ENCODE measurements at places on chromosomes 5 and 9.

GRCh38 chr5:115069087-115069968, 100.4 kb downstream of the TRIM36 start:
- no peak for DNase-seq

DNA sequence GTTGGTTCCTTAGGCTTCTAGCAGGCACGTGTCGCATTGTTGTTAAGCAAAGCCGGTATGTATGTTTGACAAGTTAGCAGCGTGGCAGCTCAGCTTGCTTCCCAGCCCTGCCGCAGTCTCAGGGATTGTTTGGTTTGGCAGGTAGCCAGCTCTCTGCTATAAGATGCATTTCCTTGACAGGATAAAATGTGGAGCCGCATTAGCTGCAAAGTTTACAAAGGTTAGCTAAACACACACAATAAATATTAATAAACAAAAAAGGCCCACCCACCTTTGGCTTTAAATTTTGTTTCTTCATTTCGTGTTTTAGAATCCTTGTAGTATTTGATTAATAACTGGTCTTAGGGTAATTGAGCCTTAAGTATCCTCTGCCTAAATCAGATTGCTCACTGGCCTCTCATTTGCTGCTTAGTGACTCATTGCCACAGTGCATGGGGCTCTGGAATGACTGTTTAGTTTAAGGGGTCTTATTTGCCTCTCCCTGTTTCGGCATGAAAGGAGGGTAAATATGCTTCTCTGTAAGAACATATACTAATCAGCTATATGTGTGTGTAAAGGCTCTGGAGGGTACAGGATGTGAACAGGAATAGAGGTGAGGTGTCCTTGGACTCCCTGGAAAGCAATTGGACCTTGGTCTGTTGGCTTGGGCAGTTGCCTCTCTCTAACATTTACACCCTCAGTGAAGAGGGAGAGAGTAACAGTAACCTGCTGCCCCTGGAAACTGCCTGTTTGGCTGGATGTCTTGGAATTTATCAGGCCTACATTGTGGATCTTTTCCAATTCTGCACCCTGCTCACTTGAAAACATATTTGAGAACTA, 122.0 kb downstream of the GDNF start:
- no peak for DNase-seq

GRCh38 chr5:1783216-1783554, 16.5 kb downstream of the MRPL36 start:
- no peak for DNase-seq

DNA sequence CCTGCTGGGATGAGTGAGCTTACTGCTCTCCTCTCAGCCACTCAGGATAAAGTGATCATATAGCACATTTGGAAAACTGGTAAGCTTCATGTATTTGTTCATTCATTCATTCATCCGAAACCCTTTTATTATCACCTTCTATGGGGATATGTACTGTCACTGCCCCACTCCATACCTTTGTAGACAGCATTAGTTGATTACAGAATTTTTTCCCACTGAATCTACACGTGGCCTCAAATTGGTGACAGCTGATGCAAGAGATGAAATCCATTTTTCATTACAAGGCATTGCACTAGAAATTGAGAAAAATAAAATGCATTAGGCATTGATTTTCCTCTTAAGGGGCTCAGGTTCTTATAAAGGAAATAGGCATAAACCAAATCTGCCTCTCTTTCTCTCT, 9.7 kb downstream of the GRIA1 start:
- DNase-seq: no peak

GRCh38 chr5:180121826-180122413, 50.4 kb upstream of the RNF130 start:
- DNase-seq: no peak

GRCh38 chr5:169756071-169756765, 119.1 kb downstream of the DOCK2 start:
- no peak for DNase-seq
